ENCODE measurements at places on chromosomes 12 and 14. TPM values are rescaled to one million over a fixed set of nuclear protein-coding genes. Genes with fewer than 3 reads are reported as not detected.

GRCh38 chr12:43675048-43675904 lies 83.3 kb downstream of the PUS7L start:
- no peak for DNase-seq

- DNase-seq: no peak
Observed at GRCh38 chr12:82207556-82207955, 150.6 kb downstream of the CCDC59 start.

GRCh38 chr12:89307474-89308253 lies 44.6 kb downstream of the DUSP6 start:
- peak; percentile 25 for DNase-seq

SLC25A29 gene
- total RNA-seq: 47.2 TPM
